ENCODE measurements at places on chromosomes 2 and 18.

DNA sequence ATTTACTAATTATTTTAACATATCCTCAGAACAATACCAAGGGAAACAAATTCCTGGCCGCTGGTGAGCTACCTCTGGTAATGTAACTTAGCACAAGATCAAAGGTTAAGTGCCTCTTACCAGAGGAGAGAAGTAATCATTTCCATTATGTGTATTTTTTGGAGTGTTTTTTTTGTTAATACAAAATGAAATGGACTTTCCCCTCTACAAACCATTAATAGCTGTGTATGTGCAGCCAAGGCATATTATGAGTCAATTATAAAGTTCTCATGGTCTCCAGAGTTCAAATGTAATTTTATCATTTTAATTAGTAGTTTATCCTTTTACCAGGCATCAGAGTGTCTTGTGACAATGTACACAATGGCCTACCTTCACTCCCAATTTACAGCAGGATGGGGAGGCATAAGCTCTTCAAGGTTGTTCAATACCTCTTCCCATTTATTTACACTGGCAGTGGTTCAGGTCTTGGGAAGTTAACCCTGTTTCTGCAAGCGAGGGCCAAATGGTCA lies 242.2 kb downstream of the TGIF1 start:
- DNase-seq = no peak

DNA sequence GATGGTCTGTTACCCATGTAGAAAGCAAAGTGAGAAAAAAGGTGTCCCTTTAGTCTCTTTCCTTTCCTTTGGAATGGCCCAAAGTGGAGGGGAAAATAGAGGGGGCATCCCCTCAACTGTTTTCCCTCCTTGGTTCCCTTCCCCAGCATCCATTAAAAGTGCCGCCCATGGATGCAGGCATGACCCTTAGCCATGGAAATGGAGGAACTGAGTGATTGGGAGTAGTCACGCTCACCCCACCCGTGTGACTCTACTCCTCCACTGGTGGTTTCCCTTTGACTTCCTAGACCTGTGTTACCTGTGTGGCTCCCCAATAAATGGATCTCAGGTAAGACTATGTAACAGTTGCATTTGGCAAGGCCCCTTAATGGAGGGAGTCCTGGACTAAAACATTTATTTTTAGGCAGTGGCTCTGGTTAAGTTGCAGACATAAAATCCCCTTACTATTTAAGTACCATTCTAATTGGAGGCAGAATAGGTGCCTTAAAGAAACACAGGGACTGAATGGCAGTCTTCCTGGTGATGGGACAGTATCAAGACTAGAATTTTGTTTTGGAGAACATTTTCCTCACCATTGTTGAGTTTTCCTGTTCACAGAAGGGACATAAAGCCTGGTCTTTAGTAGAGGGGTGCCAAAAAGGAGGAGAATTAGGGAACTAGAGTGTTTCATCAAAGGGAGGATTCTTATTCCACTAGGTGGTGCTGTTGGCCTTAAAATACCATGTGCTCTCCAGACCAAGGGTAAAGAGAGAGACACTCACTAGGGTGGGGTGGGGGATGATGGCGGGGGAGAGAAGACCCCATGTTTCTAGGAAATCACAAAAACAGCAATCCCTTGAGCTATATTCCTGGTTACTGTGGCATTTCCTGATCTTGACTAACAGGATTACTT lies 25.7 kb upstream of the PLA2R1 start:
- no peak for DNase-seq

- DNase-seq = no peak
Observed at GRCh38 chr18:61333271-61333745, at the start of gene CDH20. CDH20 (plus strand) TSS chr18:61333430.

GRCh38 chr18:58429442-58429841 lies 199.4 kb downstream of the ALPK2 start:
- DNase-seq = no peak

GRCh38 chr18:34694591-34695165 lies 15.4 kb upstream of the DTNA start:
- no peak for DNase-seq

GRCh38 chr2:98393354-98393753 lies 47.1 kb downstream of the CNGA3 start:
- DNase-seq = no peak
